ENCODE measurements at places on chromosomes 11 and 22.
A peak's percentile ranks its signal among the peaks of the same experiment; 100 is the strongest.

DNA sequence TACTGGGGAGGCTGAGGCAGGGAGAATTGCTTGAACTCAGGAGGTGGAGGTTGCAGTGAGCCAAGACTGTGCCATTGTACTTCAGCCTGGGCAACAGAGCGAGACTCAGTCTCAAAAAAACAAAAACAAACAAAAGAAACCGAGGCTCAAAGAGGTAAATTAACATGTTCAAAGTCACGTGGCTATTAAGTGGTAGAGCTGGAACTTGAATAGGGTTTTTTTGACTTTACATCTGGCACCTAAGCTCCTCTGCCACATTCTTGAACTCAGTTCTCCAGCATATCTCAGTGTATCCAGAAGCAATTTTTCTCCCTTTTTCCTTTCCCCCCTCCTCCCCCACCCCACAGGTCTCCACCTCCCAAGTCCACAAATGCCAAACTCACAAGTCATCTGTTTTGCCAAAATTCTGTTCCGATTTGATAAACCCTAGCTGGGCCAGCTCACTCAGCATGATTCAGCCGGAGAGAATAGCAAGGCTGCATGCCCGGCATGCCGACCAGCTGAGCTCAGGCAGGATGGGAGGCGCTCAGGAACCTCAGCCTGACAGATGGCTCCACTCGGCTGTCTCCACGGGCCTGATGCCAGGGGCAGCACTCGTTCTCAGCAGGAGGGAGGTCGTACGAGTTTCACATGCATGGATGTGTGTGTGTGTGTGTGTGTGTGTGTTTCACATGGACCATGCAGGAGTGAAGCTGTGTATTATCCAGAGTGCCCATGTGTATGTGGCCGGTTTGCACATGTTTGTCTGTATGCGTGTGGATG, 63.2 kb upstream of the RRAS2 start:
- no peak for DNase-seq

- DNase-seq = no peak
These were observed 47.2 kb upstream of the CD5 start for GRCh38 chr11:61054927-61055562.

DNA sequence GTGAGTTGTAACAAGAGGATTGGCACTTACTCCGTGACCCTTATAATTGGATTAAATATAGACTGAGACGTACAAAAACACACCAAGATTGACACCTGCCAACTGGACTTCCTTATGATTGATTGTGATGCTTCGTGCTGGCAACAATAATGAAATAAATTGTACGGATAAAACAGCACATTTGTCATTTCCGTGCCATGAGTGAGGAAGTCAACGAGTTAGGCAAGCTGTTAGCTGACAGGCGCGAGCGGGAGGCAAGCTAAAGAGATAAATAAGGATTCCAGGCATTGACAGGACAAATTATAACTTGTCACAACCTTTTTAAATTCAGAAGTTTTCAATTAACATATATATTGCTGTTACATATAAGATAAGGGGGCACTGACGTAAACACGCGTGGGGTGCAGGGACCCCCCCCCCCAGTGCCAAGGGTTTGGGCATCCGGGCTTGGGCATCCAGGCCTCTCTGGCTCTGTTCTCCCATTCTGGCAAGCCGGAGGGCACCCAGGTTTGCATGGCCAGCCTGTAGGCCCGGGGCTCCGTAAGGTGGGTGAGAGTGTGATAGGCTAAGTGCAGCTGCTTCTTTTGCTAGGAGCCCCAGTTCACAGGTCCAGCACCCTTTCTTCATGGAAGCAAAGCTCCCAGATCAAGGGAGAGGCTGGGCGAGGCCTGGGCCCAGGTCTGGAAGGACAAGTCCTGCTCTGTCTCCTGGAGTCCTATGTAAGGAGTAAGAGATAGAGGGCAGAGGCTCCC, 11.2 kb upstream of the PAX6 start:
- DNase-seq = no peak

DNA sequence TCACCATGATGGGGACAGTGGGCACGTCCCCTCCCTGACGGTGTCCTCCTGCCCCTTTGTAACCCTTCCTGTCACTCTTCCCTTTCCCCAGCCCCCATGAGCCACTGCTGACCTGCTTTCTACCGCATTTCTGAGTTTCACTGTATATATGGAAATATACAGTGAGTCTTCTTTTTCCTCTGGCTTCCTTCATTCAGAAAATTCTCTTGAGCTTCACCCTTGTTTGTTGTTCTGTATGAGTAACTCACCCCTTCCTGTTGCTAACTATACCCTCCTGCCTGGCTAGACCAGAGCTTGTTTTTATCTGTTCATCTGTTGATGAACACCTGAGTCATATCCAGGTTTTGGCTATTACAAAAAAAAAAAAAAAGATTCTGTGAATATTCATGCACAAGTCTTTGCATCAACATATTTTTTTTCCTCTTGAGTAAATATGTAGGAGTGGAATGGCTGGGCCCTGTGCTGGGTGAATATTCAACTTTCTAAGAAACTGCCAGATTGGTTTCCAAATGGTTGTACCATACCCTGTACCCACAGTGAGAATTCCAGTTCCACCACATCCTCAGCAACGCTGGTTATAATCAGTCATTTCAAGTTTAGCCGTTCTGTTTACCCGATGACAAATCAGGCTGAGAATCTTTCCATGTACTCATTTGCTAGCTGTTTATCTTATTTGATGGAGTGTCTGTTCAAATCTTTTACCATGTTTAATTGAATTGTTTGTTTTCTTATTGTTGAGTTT, 62.0 kb downstream of the IGF2 start:
- DNase-seq = peak; percentile 44

DNA sequence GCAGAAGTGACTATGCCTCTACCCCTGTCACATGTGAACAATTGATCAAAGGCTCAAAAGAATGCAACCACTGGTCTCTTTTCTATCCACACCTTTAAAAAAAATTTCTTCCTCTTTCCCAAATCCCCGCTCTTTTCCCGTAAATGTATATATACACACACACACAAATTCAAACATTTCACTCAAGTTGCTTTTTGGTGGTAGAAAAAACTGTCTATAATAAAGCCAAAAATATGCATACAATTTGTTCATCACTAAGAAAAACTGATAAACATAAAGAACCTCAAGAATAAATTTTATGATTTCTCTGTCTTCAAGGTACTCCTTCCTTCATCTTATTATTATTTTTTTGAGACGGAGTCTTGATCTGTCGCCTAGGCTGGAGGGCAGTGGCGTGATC, 5.6 kb downstream of the SMC1B start:
- no peak for DNase-seq

- no peak for DNase-seq
These were observed 7.4 kb upstream of the DGKZ start for GRCh38 chr11:46339816-46340215.

DNA sequence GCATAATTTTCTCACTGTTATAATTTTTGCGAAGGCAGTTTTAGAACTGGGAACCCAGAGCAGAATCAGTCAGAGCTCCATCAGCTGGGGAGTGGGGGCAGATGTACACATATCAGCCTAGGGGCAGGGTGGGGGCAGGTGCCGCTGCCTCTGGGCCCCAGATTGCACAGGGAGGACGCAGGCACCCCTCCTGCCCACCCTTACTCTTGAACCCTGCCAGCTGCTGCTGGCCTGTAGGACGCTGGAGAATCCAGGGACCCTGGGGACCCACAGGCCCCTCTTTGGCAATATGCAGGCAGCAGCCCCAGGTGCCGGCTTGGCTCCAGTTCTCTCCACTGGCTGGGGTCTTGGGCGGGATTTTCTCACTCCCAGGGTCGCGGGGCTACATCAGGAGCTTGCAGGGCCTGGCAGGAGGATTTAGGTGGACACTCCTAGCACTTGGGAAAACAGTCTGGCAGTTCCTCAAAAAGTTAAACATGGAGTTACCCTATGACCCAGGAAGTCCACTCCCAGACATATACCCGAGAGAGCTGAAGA, 8.8 kb upstream of the CAPN5 start:
- no peak for DNase-seq

GRCh38 chr11:36500315-36500721, 9.8 kb downstream of the TRAF6 start:
- no peak for DNase-seq

DNA sequence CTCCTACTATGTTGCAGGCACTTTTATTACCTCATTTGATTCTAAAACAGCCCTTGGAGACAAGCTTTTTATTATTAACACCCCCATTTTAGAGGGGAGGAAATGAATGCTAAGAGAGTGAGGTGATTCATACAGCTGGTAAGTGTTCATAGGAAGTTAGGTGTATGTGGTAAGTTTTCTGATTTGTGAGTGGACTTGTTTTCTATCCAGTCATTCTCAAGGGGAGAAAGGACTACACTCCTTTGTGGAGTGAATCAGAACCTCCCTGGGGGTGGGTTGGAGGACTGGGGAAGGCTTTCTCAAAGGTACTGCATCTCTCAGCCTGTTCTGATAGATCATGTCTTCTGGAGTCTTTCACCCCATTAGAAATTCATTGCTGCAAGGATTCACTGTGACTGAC, 23.5 kb downstream of the PKNOX2 start:
- no peak for DNase-seq

GRCh38 chr22:48853627-48854240, 973.9 kb downstream of the BRD1 start:
- DNase-seq = no peak

DNA sequence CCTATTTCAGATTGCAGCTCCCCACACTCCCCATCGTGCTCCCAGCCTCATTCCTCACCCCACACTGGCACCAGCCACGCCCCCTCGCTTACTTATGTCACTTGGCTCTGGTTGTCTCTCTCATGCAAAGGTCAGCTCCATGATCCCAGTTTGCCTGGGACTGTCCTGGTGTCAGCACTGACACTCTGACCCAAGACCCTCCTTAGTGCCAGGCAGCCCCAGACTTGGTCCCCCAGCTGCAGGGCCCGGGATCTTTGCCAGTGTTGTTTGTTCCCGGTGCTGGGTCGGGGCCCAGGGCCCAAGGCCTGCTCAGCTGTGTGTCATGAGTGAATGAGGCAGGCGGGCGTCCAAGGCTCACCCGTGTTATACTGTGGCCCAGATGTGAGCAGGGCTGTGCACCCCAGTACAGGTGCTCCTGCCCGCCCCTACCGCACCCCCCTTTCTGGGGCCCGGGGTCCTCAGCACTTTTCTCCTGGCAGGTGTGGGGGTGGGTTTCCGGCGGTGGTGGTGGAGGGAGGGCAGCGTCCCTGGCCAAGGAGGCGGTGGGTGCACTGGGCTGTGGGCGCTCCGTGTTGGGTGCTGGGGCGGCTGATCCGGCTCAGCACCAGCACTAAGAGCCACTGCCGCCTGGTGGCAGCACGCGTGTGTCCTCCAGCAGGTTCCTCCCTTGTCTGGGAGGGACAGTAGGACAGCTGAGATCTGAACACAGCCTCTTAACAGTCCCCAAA, 19.5 kb downstream of the IL17REL start:
- peak; percentile 48 for DNase-seq

- DNase-seq = no peak
These were observed 1.9 kb downstream of the FAM181B start for GRCh38 chr11:82731691-82732277.

DNA sequence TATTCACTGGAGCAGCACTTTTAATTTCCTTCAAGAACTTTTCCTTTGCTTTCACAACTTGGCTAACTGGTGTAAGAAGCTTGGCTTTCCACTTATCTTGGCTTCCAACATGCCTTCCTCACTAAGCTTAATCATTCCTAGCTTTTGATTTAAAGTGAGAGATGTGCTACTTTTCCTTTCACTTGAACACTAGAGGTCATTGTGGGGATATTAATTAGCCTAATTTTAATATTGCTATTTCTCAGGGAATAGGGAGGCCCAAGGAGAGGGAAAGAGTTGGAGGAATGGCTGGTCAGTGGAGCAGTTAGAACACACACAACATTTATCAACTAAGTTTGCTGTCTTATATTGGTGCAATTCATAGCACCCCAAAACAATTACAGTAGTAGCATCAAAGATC, 24.6 kb upstream of the CCDC90B start:
- no peak for DNase-seq

DNA sequence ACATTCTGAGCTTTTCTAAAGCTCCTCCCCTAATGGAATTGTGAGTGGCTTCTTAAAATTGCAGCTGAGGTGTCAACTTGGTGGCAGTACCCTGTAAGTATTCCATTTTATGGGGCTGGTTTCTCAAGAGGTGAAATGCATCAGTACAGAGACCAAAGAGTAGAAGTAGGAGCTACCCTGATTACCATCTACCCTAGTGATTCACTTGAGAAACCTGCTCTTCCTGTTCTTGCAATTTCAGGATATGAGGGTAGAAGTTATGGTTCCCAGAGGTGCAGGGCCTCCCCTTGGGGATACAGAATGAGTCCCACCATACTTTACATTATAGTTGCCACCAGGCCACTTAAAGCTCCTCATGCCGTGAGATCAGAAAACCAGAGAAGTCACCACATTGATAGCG, 944.6 kb downstream of the OPCML start:
- DNase-seq = no peak

- DNase-seq = no peak
These were observed 161.5 kb upstream of the MTMR2 start for GRCh38 chr11:96085319-96085930.
